Stimulated activated CD4-positive, alpha-beta T cell treated with anti-CD3 and anti-CD28 coated beads, TNF-alpha, amount 100 ng/mL, for 4 hours (primary cell): ENCODE measurements at places on chromosomes 5 and 9.

DNA sequence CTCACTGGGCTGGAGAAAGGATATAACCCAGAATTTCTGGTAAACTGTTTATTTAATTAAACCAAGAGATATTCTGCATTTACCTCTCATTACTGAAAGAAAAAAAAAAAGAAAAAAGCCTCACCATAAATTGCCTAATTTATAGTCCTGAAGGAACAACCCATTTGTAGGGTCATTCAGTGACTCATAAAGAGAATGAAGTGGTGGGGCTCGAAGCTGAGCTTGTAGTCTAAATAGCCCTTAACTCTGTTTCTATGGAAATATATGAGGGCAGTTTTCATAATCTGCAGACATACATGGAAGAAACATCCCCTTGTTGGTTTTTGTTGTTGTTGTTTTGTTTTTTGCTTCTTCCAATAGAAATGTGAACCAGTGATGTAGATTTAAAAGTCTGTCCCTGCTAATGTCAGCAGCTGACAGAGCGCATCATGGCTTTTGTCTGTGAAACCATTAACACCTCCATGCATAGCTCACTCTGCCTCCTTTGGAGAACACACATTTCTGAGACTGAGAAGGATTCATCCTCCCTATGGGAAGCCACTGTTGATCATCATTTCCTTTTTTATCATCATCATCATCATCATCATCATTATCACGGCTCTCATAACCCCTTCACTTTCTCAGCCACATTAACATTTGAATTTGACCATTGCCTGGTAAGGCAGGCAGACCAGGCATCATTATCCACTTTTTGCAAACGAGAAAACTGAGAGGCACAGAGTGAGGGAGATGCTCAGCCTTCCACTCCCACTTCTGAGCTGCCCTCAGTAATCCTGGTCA lies 67.9 kb upstream of the SAP30L start:
- no peak for DNase-seq

DNA sequence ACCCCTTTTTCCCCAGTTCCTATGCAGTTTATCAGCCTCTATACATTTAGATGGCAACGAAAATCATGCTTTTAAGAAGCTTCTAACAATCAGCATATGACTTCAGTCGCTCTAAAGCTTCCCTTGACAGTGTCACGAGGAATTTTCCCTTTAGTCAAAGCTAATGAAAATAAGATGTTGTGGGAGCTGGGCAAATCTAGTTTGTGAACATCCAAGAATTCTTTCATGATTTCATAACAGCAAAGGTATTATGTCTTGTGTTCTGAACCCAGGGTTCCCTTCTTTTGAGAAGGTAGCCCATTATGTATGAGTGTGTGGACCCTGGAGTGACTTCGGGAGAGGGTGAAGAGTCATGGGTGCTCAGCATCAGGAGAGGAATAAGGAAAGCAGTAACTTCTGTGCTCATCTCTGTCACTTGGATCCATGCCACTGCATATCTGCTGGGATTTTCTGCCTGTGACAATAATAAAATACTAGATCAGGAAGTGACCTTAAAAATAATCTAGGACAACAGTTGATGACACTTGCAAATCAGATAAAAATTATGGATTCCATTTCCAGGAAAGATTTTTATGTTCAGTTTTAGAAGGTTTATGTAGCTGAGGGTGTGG lies 102.4 kb downstream of the PCSK1 start:
- DNase-seq = no peak

DNA sequence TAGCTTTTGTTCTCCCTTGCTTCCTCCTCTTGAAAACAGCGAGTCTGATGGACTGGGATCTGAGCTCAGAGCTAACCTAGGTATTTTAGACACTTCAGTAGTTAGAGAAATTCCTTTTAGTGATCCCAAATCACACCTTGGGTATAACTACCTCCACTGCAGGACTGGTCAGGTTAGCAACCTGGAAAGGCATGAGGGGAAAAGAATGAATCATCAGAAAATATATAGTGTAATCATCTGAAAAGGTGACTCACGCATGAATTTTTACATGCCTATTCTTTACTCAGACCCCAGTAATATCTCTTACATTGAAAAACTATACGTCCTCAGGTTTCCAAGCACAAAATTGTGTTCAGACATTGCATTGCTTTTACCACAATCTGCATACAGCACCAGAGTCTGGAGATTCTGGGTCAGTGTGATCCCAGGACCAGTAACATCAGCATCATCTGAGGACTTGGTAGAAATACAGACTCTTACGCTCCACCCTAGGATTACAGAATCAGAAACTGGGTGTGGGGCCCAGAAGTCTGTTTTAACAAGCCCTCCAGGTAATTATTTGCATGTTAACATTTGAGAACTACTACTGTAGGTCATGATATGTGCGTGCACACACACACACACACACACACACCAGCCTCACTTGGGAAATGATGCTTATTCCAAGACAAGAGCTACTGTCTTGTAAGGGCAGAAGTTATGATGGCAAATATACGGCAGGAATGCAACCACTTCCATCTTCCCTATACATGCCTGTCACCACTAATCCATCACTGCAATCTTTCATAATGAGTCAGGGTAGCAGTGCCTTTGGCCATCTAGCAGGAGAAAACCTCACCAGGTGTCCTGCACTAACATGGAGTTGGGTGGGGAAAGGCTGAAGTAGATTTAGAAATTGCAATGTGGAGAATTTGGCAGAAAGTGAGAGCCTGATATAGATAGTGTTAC lies 271.6 kb upstream of the MAP3K1 start:
- no peak for DNase-seq

DNA sequence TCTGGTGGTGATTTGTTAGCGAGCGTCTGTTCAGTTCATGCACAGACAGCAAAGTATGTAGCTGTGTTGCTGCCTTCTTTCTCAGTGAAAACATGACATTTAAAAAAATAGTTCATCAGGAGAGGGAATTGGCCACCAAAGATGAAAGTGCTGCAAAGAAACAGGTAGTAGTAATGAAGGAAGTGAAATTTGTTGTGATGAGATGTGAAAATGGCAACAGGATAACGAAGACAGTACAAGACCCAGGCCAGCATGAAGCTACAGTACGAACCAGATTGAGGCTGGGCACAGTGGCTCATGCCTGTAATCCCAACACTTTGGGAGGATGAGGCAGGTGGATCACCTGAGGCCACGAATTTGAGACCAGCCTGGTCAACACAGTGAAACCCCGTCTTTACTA lies 136.0 kb downstream of the SMARCA2 start:
- no peak for DNase-seq

DNA sequence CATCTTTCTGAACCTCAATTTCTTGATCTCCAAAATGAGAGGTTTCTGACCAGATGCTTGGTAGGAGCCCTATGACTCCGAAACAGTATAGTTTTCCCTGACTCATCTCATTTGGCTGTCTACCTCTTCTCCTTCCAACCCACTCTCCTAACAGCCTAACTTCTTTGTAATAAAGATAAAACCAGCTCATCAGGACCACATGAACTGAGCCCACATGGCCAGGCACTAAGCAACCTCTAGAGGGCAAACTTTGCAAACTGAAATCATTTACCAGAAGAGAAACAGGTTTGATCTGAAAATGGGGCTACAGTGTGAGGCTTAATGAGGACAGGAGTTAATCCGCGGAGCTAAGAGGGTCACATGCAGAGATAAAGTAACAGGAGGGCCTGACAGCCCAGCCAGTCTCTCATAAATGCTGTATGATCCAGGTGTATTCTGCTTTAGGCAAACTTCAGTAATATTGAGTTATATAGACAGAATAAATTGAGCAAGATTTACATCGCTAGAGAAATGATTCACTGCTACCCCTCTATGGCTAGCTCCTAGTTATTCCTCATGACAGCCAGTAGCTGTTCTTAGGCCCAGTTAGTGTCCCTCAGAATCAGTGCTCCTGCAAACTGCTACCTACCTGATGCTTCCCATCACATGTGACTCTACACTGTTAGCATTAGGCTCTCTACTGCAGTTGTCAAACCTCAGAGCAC lies 64.6 kb downstream of the ABCA1 start:
- peak; percentile 13 for DNase-seq

DNA sequence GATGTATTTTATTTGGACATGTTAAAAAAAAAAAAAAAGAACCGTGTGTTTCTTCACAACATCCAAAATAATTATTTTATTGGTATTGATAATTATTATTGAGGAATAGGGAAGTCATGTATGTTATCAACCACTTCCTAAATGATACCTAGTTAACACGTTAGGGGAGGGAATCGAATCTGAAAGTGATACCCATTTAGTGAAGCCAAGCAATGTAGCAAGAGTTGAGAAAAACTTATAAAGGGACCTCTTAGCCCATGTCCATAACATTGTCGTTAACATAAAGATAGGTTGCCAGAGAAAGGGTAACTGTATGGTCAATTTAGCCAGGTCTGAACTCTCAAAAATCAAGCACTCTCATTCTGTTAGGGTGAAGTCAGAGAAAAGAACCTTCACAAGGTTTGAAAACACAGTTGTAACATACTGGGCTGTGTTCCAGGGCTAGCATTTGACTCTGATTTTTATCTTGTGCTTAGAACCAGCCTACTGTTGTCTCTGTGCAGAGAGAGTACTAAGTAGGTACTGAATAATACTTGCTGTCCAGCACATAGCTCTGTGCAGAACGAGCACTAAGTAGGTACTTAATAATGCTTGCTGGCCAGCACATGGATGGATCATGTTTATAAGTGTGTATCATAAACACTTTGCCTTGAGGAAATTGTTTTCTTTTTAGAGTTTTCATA lies 60.4 kb downstream of the GHR start:
- DNase-seq = no peak

DNA sequence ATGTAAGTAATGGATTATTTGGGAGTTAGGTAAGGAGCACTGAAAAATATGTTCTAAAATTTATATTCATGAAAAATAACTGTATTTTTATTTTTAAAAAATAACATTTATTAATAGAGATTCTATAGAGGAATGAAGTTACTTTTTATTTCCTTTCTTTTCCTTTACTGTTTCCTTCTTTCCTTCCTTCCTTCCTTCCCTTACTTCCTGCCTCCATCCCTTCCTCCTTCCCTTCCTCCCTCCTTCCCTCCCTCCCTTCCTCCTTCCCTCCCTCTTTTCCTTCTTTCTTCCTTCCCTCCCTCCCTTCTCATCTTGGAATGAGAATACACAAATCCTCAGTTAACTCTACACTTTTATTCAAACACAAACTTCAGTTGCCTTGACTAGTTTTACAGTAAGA lies 560.1 kb downstream of the RAB3C start:
- DNase-seq = no peak

DNA sequence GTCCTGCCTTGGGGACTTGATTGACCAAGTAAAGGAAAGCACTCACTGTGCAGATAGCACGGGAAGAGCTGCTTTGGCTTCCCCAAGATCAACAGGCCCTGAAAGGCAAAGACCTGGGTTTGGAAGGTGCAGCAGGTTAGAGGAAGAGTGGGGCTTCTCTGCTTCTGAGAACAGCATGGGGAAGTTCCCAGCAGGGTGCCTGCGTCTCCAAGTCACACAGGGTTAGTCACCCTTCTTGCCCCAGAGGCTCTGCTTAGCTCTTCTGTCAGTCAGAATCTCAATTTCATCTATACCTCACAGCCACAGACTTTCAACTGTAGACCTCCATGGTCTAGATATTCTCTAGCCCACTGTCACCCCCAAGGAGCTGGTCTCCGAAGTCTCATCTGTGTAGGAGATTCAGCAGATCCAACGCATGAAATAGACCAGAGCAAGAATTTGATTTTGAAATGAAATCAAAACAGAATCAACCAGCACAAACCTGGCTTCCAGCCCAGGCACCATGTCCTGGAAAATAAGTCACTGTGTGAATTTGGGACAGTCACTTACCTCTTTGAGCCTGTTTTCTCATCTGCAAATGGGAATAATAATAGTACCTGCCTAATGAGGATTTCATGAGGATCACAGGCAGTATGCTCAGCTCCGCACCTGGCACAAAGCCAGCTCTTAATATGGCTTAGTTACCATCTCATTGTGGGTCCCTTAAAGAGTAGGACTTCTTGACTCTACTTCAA lies 64.0 kb downstream of the SFXN1 start:
- no peak for DNase-seq

GRCh38 chr9:104890433-104890770 lies 37.6 kb downstream of the ABCA1 start:
- DNase-seq = no peak

GRCh38 chr5:5165541-5166002 lies 25.4 kb downstream of the ADAMTS16 start:
- DNase-seq = no peak

GRCh38 chr9:135334953-135335460 lies 144.6 kb upstream of the PPP1R26 start:
- DNase-seq = no peak

- no peak for DNase-seq
Observed at GRCh38 chr5:111967463-111967862, 210.5 kb upstream of the NREP start.

DNA sequence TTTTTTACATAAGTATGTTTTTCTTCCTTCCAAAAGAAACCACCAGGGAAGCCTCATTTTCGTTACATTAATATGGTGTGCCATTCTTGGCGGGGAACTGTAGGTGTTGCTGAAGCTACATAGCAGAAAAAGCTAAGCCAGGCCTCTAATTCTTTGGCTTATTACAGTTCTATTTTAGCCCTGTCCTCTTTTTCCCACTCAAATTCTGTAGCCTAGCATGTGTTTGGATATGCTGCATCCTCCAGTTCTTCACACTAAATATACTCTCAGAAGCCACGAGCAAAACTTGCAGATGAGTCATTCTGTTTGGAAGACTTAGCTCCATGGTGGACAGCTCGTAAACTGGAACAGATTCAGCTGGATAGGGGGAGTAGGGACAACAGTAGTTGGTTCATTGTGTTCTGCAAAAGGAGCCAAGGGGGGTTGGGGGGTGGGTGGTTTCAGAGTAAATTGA lies 369.4 kb downstream of the TMEM161B start:
- no peak for DNase-seq

DNA sequence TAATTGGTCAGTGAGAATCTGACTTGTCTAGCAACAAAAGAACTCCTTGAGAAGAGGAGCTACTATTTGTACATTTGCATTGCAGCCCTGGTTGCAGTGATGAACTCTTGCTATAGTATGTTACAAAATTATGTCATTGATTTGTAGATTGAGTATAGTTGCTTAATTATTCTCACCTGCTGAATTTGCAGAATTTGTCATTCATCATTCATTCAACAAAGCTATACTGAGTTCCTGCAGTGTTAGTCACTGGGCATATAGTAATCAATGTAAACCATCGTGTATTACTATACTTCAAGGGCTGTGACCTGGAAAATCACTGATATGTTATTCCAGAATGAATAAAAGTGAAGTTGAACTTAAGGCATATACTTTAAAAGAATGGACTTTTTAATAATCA lies 50.1 kb downstream of the SLC1A3 start:
- DNase-seq = no peak

- DNase-seq = no peak
Observed at GRCh38 chr9:92607088-92607487, 62.8 kb downstream of the IPPK start.

- DNase-seq = no peak
Observed at GRCh38 chr9:92438900-92439526, 14.7 kb upstream of the OMD start.

GRCh38 chr5:115413651-115414050 lies 117.2 kb upstream of the CCDC112 start:
- DNase-seq = no peak

DNA sequence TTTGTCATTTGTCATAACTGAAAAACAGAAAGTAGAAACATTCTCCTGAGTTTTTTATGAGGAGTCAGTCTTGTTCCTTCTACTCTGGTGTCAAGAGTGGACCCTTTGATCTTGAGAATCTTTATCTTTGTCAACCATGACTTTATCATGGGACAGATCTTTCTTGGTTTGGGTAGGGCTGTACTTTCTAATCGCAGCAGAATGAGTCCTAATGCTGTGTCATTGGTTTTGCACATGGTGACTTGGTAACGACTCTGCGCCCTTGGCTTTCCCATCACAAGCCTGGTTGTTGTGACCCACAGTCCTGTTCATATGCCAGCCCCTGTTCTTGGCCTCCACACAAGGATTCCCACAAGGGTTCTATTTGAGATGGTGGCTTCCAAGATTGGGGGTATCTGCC lies 45.6 kb downstream of the AOPEP start:
- DNase-seq = no peak
